ENCODE measurements at places on chromosomes 4 and X.
A peak's percentile ranks its signal among the peaks of the same experiment; 100 is the strongest.

GRCh38 chr4:155529272-155529671 is 137.4 kb upstream of the GUCY1A1 start:
- no peak for DNase-seq

DNA sequence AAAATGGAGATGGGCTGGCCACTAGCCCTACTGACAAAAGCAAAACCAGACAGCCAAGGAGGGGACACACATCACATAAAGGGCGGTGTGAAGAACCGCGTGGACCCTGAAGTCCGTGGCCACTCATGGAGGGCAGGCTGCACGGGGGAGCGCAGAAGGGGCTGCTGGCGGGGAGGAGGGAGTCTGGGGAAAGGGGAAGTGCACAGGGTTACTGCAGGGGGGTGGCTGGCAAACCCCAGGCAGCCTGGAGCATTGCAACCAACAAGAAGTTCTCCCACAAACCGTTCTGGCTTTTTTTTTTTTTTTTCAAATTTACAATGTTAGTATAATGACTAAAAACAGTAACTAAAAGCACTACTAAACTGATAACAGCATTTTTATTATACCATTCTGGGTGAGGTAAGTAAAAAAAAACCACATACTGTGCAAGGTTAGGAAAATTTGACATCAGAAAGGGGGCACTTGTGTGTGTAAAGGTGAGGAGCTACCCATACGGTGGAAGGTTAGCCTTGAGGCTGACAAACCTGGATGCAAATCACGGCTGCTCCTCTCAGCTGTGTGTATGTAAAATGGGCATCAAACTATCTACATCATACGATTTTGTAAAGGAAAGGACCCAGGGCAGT is 87.1 kb downstream of the TSPAN5 start:
- DNase-seq = no peak

DNA sequence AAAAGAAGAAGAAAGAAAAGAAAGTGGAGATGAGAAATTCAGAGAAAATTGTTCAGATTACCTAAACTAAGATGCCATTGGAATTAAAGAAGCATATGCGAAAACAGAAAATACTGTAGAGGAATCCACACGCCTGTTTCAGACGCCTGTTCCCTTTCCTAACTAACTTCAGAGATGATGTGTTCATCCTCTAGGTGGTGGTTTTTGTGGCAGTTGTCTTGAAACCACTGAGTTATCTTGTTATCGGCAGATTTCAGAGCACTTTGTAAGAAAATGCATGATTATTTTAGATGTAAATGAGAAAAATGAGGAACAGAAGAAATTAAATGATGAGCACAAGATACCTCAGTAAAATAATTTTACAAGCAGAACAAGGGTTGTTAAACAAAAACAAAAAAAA is 48.3 kb downstream of the FUNDC1 start:
- DNase-seq = no peak

DNA sequence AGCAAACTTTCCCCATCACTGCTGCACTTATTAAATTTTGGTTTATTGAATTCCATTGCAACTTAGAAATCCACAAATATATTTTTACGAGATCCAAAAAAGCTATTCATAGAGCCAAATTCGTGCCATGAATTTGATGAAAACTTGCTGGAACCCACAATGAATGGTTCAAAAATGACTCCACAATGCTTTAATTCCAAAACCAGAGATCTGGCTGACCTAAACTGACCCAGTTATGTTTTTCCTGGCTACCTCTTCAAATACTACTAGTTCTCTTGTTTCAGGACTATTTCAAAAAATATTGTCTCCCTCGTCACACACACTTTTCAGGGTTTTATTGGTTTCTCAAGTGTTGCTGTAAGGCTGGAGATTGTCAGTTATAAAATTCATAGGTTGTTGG is 474.8 kb downstream of the PDGFC start:
- DNase-seq = peak; percentile 93

GRCh38 chrX:107628662-107629539 is 591 bp downstream of the PRPS1 start:
- no peak for DNase-seq

GRCh38 chr4:27716693-27717430 is 856.2 kb downstream of the STIM2 start:
- DNase-seq = no peak

- no peak for DNase-seq
These were observed 78.4 kb downstream of the GRID2 start for GRCh38 chr4:92382128-92382527.

DNA sequence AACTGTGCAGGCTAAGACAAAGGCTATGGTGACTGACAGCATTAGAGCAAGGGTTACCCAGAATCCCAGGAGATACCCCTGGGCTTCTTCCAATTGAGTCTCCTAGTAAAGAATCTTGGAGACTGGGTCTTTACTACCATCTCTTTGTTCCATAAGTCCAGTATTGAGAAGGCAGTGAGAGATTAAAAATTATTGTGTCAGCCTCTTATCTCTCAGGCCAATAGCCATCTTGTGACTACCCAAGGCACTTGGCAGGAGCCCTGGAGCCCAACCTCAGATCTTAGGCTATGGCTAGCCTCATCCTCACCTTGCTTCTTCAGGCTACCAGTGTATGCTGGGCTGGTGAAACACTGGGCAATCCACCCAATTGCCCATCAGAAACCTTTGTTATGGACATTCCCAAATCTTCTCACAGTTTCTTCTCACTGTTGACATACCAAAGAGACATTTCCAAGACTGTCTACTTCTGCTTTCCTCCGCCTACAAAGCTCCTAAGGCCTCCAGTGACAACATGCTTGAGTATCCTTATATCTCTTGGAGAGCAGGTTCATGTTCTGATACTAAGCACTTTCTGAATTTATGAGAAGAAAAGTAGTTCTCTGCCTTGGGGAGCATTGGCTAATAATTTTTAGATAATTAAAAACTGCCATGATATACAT is 76.3 kb upstream of the STIM2 start:
- no peak for DNase-seq

- no peak for DNase-seq
These were observed 1587.4 kb upstream of the AGA start for GRCh38 chr4:179029683-179030082.

- no peak for DNase-seq
These were observed 455.4 kb downstream of the PCDH18 start for GRCh38 chr4:137076908-137077307.
